Cardiac fibroblast (primary cell): ENCODE measurements at places on chromosomes 6 and 20.

- peak; percentile 66 for DNase-seq
These were observed 83.4 kb downstream of the TXNDC5 start for GRCh38 chr6:7827142-7827541.

DNA sequence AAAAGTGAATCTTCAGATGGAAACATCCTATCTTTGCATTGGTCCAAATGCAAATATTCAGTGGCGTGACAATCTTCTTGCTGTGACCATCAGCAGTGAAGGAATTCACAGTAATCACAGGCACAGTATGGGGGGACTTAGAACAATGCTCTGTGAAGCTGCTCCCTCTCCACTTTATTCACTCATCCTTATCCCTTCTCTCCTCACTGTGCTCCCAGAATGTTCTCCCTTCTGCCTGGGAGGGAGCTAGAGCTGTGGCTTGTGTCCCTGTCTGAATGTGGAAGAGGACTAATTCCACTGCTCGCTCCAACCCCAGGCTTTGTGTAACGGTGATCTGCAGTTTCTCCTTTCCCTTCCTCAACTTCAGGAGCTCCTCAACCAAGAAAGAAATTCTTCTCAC, 243.7 kb downstream of the ALDH8A1 start:
- DNase-seq = no peak

- no peak for DNase-seq
These were observed 236.5 kb downstream of the HACE1 start for GRCh38 chr6:104623052-104623690.

DNA sequence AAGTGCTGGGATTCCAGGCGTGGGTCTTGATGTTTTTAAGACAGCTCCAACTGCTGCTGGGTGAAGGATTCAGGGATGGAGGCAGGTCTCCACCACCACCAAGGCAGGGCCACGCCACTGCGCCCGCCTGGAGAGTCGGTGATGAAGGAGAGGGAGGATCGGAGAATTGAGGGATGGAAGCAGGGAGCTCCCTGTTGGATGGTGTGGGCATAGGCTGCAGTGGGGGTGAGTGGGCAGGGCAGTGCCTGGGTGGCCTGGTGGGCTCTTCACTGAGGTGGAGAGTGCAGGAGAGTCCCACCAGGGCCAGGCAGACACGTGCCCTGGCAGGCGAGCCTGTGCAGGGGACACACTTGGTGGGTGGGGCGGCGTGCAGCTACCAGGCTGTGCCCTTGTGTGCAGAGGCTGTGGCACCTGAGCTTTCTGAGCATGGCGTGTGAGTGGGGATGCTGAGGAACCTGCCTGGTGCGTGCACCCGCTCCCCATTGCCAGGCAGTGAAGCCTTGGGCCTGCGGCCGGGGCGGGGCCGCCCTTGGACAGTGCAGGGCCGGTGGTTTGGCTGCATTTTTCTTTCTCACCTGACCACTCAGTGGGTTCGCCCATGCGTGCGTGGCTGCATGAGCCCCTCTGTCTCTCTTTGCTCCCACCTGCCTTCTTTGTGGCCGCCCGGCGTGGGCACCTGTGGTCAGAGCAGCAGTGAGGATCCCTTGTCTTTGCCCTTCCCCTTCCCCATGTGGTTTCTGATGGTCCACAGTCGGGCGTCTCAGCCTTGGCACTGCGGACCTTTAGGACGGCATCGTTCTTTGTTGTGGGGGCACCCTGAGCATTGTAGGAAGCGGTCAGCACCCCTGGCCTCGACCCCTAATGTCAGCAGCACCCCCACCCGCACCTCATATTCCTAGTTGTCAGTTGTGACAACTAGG, 11.3 kb downstream of the RBM38 start:
- no peak for DNase-seq

DNA sequence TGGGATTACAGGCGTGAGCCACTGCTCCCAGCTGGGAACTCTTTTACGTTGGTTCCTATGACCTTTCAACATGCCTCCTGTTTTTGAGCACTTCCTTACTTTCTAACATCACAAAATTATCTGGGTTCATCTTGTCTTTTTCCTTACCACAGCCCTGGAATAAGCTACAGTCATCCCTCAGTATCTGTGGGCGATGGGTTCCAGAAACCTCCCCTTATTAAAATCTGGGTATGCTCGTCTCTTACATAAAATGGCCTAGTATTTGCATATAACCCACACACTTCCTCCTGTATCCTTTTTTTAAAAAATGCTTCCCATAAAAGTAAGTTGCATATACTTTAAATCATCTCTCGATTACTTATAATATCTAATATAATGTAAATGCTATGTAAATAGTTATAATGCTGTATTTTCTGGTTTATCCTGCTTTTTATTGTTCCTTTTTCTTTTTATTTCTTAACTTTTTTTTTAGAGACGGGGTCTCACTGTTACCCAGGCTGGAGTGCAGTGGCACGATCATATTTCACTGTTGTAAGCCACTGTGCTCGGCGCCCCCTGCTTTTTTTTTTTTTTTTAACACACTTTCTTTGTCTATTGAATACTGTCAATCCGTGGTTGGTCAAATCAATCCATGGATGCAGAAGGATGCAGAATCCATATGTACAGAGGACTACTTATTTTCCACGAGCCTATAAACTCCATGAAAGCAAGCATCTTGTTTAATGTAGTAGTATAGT, 9.2 kb downstream of the RPF2 start:
- DNase-seq = no peak

DNA sequence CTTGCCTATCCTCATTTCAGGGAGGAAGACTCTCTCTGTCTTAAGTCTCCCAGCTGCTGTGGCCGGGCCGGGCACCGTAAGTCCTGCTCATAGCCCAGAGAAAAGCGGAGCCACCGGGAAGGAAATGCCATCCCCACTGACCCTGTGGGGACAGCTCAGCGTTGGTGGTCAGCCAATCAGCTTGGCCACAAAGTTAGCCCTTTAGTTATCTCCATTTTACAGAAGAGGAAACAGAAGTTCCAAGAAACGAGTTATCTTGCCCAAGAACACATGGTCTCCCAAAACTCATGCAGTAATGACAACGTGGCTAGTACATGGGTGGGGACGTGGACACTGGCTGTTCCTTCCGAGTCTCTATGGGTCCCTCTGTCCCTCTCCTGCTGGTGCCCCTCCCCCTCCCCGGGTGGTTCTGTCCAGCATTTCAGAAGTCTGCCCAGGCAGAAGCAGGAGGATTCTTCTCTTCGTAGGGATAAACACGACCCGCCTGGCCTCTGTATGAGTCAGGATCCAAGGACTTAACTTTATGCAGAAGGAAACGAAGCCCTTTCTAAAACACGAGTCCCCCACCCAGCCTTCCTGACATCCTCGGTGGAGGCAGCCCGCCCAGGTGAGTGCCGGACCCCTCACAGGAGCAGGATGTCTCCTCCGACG, 273.8 kb downstream of the CDH4 start:
- no peak for DNase-seq

GRCh38 chr20:47318027-47318585, 38.4 kb downstream of the ZMYND8 start:
- DNase-seq = peak; percentile 95

DNA sequence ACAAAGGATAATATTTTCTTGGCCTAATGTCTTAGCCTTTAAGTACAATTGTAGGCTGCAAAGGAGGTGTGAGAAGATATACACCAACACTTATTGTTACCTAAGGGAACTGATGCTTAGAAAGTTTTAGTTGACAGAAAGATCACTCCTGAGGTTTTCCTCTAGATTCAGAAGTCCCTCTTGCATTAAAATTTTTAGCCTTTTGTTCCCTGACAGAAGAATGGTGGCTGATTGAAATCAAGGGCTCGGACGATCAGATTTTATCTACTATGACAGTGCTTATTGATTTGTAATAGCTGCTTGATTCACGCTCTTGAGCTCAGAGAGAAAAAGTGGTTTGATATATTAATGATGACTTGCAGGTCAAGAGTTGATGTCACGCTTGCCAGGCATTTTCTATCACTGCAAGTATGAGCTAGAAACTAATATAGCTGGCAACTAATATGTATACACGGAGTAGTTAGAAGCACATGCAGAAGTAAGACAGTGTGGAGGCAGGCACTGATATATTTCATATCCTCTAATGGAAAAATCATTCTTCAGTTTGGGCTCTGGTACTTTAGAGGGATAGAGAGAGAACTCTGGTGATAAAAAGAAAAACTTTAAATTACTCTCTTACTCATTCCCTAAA, 246.6 kb upstream of the ID4 start:
- DNase-seq = no peak

- peak; percentile 22 for DNase-seq
These were observed 35.6 kb upstream of the MICB start for GRCh38 chr6:31462026-31462963.

DNA sequence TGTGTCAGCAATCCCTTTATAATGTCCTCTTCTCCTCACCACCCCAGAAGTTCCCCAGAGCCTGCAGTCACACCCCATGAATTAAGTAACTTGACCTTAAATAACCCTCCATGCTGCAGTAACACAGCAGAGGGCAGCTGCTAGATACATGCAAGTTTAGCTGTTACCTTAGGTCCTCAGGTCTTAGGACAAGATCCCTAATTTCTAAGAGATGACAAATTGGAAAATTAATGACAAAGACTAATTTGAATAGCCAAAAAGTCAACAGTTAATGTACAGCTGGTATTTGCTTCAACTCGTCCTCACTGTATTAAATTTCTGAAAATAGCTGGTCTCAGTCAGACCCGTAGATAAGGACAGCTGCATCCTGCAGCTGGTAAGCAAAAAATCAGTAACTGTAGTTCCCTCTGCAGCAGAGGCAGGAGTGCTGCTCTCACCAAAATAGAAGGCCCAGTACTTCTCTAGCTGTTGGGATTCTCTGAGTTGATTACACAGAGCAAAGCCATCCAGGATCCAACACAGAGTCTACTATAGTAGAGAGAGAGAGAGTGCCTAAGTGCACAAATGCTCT, 62.4 kb downstream of the TNFRSF21 start:
- DNase-seq = peak; percentile 43
